ENCODE measurements at places on chromosomes 12 and 14.

- no peak for DNase-seq
Measured at GRCh38 chr12:74509886-74510285, 27.7 kb upstream of the ATXN7L3B start.

GRCh38 chr12:115569345-115570068 lies 708.0 kb downstream of the MED13L start:
- no peak for DNase-seq

- DNase-seq = no peak
Measured at GRCh38 chr12:50918584-50919316, 33.6 kb upstream of the HIGD1C start.

DNA sequence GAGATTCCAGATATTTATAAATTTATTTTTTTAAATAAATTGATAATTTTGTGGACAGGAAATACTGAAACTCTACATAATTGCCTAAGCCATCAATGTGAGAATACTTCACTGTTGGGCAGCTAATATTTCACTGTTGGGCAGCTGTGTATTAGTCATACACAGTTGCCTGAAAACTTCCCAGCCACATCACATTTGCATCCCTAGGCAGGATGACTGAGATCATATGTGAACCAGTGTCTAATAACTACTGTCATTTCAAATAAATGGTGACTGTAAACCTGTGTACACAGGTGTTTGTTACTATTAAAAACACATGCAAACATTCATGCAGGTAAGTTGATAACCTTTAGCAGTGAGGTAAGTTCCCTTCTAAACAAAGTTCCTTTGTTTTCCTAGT lies 43.9 kb downstream of the TMTC3 start:
- no peak for DNase-seq

DNA sequence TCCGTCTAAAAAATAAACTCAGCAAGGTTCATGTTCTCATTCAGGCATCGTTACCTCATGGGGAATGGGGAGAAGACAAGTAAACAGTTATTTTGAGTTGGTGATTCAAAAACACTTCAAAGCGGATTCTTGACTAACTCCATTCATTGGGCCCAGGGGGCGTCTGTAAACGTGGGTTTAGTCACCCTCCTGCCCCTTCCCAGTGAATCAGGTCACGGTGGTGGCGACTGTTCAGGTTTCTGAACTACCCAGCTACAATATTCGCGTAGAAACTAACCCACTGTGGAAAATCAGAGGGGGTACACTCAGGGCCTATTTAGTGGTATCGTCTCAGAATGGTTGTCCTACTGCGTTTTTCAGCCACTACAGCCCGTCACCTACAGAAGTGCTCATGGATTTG lies 15.2 kb downstream of the OR6S1 start:
- no peak for DNase-seq
